ENCODE measurements at places on chromosomes 2 and 18.

GRCh38 chr2:42035241-42035640 lies 12.6 kb upstream of the PKDCC start:
- no peak for DNase-seq

DNA sequence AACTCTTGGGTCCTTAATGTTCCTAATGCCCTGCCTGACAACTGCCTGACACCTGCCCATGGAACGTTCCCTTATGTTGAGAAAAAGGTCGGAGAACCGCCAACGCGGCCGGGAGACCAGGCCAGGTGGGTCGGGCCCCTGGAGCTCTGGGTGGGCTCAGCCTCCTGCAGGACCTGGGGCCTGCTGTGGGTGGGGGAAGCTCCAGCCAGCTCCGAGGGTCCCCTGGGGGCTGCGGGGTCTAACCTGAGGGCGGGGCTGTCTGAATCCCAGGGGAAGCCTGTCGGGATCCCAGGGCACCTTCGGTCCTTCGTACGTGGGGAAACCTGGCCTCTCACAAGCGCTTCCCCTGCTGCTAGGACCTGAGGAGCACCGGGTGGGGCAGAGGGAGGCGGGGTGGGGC lies 296.0 kb downstream of the NDUFA10 start:
- no peak for DNase-seq

GRCh38 chr2:63434024-63435001 lies 154.0 kb downstream of the WDPCP start:
- no peak for DNase-seq

DNA sequence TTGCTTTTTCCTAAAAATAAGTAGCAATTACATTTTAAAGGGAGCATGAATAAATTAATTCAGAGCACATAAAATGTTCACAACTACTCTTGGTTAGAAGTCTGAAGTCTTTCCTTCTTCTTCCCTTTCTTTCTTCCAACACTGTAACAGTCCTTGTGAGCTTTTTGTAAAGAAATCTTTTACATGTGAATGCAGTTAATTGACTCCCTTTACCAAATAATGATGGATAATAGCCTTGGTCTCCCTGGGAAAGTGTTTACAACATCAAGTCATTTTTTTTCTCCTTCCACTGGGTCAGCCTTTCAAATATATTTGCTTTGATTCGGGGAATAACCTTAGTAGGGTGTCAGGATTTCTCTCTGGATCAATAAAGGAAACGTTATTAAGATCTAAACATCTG lies 39.1 kb downstream of the CALCRL start:
- no peak for DNase-seq

- no peak for DNase-seq
These were observed 234.0 kb upstream of the RAB12 start for GRCh38 chr18:8375249-8375648.

DNA sequence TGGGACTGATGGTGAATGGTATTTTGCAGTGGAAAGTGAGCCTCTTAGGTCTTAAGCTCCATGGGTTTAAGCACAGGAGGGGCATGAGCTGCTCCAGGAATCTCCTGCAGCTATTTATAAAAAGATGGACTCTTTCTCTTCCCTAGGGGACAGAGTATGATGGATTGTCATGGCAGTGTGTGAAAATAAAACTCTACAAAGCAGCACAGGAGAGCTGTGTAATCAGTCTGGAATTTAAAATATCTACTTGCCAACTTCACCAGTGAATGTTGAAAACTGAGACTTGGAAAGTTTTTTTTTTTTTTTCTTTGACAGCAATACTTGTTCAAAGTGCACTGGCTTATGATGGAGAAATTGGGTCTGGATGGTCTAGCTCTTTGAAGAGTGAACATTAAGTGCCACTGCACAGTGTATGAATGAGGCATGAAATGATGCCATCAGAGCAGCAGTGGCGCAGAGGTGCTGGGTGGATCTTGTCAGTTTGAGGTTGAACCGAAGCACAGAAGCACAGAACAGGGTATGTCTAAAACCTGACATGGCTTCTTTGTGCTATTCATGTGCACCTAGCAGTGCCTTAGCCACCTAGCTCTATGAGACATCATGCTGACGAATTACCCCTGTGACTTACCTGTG lies 245.4 kb downstream of the PTPRM start:
- no peak for DNase-seq

GRCh38 chr2:17085546-17086202 lies 420.0 kb upstream of the CYRIA start:
- DNase-seq, result no peak

GRCh38 chr2:3125761-3126130 lies 251.9 kb downstream of the EIPR1 start:
- DNase-seq, result no peak

GRCh38 chr2:201363857-201364560 lies 6.9 kb upstream of the FLACC1 start:
- DNase-seq, result no peak

DNA sequence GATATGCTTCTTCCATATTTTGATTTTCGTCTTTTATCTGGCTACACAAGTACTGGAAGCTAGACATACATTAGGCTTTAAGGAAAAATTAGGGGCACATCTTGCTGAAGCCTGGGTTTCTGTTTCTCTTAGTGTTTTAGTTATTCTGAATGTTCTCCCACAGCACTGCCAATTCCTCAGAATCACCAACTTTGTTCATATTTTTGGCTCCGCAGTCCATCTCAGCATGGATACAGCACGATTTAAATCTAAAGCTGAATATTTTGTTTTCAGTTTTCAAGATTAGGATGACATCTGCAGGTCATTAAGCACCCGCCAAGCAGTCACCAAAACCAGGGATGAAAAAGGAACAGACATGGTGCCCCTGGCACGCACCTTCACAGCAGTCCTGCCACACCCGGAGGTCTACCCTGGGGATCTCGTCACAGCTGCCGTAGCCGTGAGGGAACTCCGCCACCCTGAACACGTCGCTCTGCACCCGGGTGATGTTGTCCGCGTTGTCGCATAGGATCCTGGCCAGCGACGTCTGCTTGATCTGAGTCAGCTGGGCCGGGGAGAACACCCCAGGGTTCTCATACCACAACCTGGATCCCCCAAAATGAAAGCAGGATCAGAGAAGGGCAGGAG lies 101.2 kb downstream of the PXDN start:
- no peak for DNase-seq

DNA sequence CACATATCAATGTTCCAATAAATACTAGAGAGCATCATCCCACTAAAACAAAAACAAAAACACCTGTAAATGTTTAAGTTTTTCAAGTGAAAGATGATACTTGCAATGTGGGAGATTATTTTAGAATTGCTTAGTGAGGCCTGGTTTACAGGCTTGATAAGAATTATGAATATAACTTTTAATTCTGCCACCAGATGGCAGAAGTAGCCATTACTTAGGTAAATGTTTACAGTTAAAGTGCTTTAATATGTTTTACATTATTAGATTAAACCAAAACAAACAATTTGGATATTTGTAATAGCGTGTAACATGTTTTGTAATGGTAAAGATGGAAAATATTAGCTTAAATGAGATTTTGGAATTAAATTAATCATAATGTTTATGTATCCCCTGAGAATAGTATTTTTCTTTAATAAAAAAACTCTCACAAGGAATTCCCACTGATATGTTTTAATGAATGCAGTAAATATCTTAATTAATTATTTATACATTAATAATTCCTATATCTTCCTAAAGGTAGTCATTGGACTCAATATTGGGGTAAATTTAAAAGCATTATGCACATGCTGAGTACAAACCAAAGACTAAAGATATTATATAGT lies 522.0 kb downstream of the SPAG16 start:
- no peak for DNase-seq

- DNase-seq, result no peak
These were observed 84.8 kb downstream of the SH3RF3 start for GRCh38 chr2:109213646-109214433.

DNA sequence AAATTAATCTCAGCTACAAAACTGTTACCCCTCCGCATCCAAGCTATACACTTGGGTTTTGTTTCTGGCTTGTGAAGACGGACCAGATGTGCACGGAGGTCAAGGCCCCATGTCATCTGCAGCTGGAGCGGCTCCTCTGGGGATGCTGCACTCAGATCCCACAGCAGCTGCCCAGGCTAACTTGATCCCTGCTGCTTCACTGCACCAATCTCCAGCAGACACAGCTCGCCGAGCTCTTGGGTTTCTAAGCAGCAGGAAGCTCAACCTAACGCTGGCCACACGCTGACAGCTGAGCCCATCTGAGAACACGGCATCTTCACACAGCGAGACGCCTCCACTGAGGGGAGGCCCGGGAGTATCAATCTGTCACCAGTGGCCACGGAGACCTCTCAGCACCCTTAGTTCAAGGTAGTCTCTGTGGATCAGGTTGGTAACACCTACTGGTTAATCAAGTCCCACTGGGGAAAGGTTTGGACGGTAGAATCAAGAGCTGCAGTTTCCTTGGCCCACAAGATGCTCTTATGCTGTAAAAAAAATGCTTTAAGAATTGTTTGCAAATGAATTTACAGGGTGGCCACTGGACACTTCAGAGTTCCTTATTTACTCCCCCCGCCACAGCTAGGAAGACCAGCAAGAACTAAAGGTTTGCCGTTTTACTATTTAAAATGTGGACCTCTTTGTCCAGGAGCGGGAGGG lies 67.5 kb downstream of the EMILIN2 start:
- DNase-seq, result no peak

- no peak for DNase-seq
These were observed 204.1 kb upstream of the HAAO start for GRCh38 chr2:42996528-42996927.

GRCh38 chr2:235940330-235940729 lies 227.9 kb downstream of the GBX2 start:
- DNase-seq, result no peak

DNA sequence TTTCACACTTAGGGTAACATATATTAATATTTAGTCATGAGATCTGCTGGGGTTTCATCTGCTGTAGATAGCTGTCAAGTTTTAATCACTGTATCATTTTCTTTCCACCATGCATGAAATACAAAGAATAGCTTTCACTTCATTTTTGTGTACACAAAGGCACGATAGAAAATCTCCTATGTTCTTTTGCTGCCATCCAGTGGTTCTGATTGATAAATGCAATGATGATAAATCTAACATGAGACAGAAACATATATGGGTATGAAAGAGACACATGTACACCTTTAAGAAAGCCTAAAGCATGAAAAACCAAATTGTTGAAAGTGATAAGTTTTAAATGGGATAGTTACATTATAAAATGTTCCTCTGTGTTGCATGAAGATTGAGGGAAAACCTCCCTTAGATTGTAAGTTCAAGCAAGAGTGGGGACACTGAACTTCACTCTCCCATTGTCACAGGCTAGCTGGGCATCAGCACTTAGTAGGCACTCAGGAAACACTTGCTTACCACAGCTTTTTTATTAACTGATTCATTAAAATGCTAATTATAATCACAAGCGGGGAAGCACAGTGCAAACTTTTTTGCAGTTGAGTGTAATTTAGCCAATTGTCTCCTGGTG lies 31.2 kb downstream of the C1D start:
- DNase-seq, result no peak

DNA sequence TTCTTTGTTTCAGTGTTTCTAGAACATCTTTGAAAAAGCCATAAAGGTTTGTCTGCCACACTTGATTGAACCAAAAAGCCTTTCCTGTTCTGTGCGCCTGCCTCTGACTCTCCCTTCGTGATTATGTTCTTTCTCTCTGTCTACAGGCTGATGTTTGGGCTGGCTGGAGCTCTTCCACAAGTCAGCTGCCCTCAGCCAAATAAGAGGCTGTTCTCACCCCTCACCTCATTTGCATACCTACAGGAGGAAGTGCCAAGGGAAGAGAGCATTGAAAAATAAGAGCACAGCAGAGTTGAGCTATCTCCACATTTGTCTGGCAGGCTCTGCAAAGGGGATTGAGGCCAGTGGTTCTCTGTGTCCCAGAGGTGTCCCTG lies 15.8 kb downstream of the INPP5D start:
- DNase-seq, result no peak

GRCh38 chr2:178211943-178212342 lies 17.6 kb downstream of the OSBPL6 start:
- no peak for DNase-seq

- no peak for DNase-seq
These were observed 5.6 kb downstream of the ITGB1BP1 start for GRCh38 chr2:9417725-9418124.

GRCh38 chr2:220962556-220962955 lies 609.5 kb downstream of the EPHA4 start:
- no peak for DNase-seq

All from GOT3 (cell line).